ENCODE measurements at places on chromosomes 7 and 10. TPM values are rescaled to one million over a fixed set of nuclear protein-coding genes. Genes with fewer than 3 reads are reported as not detected.
A peak's percentile ranks its signal among the peaks of the same experiment; 100 is the strongest.

Gene KNDC1
- not detected for polyA plus RNA-seq

Gene C7orf25
- 6.3 TPM for polyA plus RNA-seq

Gene CLDN3
- not detected for polyA plus RNA-seq

Gene DPP6
- not detected for polyA plus RNA-seq

Gene ELFN1
- not detected for polyA plus RNA-seq

Gene THNSL1
- polyA plus RNA-seq = 3.1 TPM

Gene TRA2A
- 71.6 TPM for polyA plus RNA-seq

DNA sequence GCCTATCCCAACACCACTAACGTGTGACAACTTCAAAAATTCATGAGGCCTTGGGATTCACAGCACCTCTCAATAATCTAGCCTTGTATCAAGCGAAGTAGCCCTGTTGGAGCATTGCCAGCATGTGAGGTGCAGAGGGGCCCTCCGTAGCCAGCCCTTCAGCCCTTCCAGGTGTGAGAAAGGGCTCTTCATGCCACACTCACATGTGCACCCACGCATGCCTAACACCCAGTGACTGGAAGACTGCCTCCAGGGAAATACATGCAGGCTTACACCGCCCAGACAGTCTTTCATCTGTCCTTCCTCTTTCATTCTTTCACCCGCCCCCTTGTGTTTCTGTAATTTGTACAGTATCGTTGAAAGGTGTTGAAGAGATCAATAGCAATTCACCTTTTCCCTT, 26.1 kb downstream of the LRRC4 start:
- no peak for DNase-seq

GRCh38 chr7:43039346-43039745, 73.1 kb upstream of the HECW1 start:
- no peak for DNase-seq

- DNase-seq = no peak
Observed at GRCh38 chr10:119496273-119496672, 46.2 kb downstream of the RGS10 start.

GRCh38 chr7:155291045-155291530, 6.6 kb upstream of the INSIG1 start:
- DNase-seq = no peak

DNA sequence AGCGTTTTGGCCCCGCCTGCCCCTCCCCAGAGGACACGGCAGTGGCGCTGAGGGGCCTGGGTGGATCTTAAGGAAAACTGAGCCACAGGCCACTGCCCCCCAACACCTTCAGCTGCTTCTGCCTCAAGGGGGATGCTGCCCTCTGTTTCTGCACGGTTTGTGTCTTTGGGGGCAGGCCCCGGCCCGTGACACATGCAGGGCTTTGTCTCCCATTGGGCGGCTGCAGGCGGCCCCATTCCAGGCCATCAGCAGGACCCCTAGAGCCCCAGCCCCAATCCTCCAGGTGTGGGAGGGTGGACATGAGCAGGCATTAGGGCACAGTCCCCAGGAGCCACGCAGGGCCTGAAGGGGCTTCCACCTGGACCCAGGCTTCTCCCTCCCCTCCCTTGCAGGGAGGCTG, 25.3 kb upstream of the PPP2R2D start:
- no peak for DNase-seq

DNA sequence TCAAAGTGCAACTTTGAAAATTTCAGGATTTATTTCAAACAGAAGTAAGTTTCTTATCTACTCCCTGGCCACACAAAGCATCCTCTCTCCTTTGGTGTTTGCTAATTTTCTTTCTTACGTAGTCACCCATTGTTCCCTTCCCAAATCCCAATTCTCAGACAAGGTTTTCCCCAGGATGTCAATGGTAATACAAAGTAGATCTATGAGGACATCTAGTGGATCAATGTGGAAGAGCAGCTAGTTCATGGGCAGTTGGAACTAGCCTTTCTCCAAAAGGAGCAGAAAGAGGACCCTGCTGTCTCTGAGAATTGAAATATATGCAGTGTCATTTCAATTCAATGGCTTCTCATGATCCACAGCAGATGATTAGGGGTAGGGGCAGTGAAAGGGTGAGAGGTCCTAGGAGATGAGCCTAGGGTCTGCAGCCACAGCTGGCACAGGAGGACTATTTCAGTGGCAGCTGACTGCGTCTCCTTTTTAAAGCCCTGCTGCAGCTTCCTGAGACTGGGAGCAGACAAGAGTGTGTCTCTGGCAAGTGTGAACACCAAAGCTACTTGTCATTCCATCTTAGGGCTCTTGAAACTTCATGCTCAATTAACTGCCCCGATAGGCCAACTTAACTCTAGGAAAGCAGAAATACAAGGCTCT, 632.6 kb downstream of the KCNMA1 start:
- no peak for DNase-seq

GRCh38 chr7:110309941-110310340, 781.0 kb upstream of the LRRN3 start:
- DNase-seq = no peak

DNA sequence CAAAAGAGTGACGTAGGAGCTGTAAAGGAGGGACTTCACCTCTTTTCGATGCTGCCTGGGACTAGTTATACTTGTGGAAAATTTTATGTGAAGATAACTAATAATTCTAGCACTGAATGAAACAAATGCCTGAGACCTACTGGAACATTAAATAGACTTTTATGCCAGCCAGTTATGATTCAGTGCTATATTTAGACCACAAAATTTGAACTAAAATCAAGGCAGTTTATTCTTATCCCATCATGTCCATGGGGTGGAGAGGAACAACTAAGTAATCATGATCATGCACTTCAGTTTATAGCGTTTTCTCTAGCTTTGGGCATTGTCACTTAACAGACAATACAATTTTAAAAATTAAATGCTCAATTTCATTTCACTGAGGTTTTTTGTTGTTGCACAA, 76.7 kb downstream of the ZEB1 start:
- no peak for DNase-seq

DNA sequence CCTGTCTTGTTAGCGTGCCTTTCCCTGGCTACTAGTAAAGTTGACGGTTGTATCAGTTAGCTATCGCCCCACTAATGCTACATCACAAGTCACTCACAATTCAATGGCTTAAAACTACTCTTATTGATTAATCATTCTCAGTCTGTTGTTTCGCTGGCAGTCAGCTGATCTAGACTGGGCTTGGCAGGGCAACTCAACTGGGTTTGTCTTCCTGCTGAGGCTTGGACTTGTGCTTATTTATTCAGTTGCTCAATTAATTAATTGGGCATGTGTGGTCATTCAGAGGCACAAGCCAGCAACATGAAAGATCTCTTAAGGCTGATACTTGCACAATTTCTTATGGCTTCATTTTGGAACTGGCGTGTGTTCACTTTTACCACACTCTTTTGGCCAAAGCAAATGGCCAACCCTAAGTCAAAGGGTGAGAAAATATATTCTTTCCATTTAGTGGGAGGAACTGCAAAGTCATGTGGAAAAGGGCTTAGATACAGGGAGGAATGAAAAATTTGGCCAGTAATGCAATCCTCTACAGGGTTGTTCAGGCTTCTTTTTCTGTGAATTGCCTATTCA, 333.5 kb downstream of the GPR37 start:
- no peak for DNase-seq

DNA sequence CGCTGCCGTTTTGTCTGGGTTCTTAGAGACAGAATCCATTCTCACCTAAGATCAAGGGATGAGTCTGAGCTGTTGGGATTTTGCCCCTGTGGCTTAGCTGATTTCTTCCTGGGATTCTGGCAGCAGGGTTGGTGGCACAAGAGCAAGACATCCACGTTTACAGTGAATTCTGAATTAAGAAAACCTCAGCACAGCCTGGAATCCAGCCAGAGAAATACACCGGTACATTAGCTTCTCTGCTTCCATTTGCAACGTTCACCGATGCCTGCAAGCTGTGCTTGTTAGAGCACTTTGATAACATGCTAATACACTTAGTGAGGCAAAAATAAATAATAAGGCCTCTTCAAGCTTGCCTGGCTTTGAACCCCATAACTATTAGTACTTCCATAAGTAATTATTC, 569.8 kb downstream of the CALN1 start:
- DNase-seq = no peak

- no peak for DNase-seq
Observed at GRCh38 chr7:16647435-16647960, 1.5 kb downstream of the BZW2 start.

GRCh38 chr10:126315494-126316177, 72.6 kb downstream of the ADAM12 start:
- no peak for DNase-seq

DNA sequence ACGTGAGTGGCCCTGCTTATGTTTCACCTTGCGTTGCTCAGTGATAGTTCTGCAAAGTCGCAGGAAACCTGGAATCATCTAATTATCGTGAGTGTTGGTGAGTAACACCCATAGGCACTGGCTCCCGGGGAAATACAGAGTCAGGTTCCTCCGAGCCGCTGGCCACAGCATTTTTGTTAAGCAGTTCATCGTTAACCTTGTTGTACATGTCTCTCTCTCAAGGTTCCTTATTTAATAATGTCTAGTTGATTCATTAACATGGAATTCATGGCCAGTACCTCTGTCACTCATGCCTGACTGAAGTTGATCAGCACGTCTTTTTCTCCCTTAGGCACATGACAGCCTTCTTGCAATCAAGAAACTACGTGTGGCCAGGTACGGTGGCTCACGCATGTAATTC, 3.1 kb upstream of the ZFAND2A start:
- no peak for DNase-seq

DNA sequence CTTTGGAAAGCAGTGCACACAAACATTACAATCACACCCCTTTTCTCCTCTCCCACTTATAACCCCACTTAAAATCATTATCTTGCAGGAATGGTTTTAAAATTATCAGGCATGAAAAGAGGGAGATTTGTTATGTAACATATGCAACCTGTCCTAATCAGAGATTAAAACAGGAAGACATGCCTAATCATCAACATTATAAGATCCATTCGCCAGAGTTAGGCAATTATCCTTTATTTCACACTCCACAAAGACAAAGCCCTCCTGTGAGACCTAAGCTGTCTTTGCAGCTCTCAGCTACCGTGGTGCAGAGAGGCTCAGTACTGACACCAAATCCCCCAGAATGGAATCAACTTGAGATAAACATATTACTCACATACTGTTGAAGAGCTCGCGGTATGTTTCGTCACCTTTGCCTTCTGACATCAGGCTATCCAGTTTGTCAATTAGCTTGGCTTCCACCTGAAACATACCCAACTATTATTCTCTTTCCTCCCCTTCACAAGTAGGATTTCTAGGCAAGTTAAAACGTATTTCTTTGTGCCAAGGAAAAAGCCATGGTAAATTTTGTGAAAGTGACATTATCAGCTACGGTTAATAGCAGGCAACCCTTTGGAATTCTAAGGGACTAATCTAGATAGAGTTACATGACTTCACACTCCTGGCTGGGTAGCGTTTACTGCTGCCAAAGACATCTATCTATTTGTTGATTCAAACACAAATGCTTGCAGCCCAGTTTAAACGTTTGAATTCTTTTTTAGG, 226.2 kb upstream of the IMMP2L start:
- DNase-seq = no peak

GRCh38 chr10:12418000-12418399, 68.7 kb downstream of the CAMK1D start:
- no peak for DNase-seq

DNA sequence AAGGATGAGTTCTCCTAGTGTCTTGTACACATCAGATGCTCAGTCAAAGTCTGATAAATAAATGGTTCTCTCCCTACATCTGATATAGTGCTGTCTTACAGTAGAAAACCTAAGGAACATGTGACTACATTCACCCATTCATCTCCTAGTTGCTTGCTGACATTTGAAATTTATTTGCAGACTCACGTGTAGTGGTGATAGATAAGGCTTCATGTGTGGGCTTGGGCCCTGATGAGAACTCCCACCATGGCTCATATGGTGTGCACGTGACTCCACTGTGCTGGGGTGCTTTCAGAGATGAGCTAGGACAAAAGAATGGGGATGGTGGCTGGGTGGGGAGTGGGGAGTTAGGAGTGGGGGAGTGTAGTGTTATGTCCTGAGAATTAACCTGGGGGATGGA, 287.3 kb downstream of the RPS24 start:
- no peak for DNase-seq

DNA sequence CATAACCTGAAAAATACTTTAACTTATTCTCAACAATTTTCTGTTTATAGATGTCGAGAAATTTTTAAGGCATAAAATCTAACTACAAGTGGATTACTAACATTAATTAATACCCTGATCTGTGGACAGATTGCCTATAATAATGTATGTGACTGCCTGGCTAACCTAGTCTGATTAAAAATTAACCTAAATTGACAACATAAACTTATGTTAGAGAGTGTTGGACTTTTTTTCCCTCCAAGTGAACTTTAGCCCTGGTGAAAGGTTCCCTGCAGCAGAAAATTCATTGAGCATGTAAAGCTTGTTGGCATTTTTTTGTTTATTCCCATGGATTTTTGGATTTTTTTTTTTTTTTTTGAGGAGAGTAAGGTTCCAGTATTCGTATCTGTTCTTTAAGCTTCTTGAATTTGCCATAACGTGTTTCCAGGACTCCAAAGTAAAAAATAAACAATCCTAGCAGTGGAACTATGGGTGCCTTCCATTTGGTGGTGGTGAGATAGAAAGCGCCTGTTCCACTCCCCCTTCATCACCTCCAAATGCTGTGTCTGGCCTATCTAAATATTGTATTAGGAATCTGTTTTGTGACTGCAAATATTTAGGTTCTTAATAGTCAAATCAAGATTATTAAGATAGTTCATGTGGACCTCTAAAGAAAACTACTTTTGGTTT, 36.1 kb downstream of the NET1 start:
- no peak for DNase-seq

GRCh38 chr10:62374862-62375710, 917 bp downstream of the ZNF365 start:
- DNase-seq = peak; percentile 32
